ENCODE measurements at places on chromosomes 16 and 17.

GRCh38 chr16:89395150-89396142, 94.9 kb downstream of the ANKRD11 start:
- no peak for DNase-seq

- no peak for DNase-seq
These were observed 20.1 kb downstream of the ARHGAP17 start for GRCh38 chr16:24995033-24995432.

DNA sequence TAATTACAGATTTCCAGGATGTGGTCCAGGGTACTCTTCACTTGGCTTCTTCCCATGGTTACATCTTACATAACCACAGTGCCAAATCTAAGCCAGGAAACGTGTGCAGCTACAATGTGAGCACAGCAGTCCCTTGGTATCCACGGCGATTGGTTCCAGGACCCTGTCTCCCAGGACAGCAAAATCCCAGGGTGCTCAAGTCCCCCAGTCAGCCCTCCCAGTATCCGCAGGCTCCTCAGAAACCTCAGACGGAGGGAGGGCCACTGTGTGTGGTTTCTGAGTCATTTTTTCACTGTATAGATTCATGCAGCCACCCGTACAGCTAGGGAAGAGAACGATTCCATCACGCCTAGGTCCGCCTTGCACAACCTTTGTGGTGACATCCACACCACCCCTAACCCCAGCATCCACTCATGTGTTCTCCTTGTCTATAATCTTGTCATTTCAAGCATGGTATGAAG, 11.1 kb upstream of the ATP2C2 start:
- no peak for DNase-seq

GRCh38 chr16:1283996-1284616, 25.3 kb upstream of the UBE2I start:
- no peak for DNase-seq

DNA sequence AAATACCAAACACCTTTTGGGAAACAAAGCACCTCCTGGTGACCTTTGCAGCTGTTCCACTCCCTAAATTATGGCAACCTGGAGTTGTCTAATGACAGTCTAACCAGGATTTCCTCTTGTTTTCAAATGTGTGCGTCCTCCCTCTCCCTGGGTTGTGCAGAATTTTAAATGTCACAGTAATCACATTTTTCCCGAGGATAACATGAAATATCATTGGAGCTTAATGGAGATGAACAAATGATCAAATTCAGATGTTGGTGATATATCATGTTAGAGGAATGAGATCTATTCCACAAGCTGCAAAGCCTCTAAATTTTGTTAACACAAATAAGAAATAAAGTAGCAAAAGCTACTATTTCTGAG, 86.9 kb upstream of the HLF start:
- DNase-seq: no peak

DNA sequence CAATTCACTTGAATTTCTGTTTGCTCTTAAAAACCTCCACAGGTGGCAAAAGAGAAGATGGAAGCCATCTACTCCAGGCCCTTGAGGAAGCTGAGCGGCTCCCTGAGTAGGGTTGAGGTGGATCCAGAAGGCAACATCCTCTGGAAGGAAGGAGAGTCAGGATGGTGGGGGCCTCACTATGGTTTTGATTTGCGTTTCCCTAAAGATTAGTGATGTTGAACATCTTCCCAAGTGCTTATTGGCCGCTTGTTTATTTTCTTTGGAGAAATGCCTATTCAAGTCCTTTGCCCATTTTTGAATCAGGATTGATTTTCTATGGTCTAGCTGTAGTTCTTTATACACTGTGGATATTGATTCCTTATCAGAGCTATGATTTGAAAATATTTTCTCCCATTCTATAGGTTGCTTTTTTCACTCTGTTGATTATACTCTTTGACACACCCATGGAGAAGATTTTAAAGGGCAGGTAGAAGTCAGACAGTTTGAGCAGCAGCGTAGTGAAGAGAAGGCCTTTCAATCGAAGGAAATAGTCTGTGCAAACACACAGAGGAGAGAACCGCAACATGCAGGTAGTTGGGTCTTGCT, 58.6 kb downstream of the WSB1 start:
- DNase-seq: no peak

GRCh38 chr17:77210331-77210730, 69.6 kb downstream of the SEC14L1 start:
- DNase-seq: no peak
